GM03348 (cell line): ENCODE measurements at places on chromosomes 7 and 10.

DNA sequence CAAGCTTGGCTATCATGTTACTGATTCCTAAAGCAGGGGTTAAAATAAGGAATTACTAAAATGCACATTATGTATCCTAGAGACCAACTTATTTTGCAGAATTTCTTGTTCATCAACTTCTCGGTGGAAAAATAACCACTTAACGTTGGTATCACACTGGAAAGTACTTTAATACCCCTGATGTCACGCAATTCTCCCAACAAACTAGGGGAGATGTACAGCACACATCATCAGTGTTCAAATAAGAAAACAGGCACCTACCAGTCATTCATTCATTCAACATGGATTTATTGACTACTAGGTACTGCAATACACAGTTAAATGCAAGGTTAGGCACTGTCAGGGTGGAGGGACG is 648 bp downstream of the HUS1 start:
- no peak for DNase-seq

DNA sequence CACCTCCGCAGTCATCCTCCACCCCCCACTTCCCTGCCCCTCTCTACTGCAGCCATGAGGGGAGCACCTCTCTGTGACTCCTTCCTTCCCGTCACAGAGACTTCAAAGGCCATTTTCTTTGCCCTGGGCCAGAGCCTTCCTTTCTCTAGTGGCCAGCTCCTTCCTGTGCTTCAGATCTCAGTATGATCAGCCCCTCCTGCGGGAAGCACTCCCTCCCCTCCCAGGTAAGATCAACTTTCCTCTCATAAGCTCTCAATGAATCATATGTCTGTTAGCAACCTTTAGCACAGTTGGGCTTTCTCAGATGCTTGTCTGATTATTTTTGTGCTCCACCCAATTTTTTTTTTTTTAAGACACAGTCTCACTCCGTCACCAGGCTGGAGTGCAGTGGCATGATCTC is 241.0 kb upstream of the PRSS1 start:
- DNase-seq = no peak

GRCh38 chr7:31892099-31892829 is 177.9 kb downstream of the PDE1C start:
- no peak for DNase-seq

GRCh38 chr7:117630907-117631564 is 151.2 kb downstream of the CFTR start:
- no peak for DNase-seq

- no peak for DNase-seq
Observed at GRCh38 chr7:75559355-75559975, 67.3 kb downstream of the SPDYE5 start.

GRCh38 chr10:70528741-70529362 is 50.3 kb downstream of the PALD1 start:
- peak; percentile 60 for DNase-seq

DNA sequence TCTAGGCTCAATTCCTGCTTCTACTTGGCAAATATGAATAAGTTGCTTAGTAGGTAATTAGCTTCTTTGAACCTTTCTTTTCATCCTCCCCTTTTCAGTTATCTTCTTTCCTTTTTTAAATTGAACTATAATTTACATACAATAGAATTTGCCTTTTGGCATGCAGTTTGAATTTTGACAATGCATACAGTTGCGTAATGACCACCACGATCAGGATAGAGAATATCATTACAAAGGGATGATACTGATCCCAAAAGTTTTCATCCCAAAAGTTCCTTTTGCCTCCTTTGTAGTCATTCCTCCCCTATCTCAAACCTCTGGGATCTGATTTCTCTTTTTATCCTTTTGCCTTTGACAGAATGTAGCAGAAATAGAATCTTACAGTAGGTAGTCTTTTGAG is 164.4 kb downstream of the NOC3L start:
- DNase-seq = no peak

- no peak for DNase-seq
Observed at GRCh38 chr7:98879979-98880315, 1.6 kb downstream of the TRRAP start.

DNA sequence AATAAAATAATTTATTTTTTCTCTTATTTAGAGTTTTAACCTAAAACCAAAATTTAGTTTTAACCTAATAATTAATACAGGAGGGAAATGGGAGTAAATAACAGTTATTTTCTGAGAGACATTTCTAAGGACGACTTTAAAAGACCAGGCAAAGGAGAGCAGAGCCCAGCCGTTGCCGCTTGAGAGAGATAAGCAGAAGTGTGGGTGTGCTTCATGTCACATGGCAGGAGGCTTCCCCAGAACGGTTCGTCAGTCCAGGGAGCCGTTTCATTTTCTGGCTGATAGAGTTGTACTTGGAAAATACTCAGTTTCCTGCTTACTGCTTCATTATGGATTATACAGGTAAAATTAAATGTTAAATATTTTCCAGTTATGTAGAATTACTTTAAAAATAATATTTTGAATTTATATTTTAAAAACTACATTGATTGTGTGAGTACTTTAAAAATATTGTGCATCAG is 61.4 kb downstream of the ST7 start:
- peak; percentile 72 for DNase-seq

GRCh38 chr7:30815388-30815854 is 44.2 kb downstream of the MINDY4 start:
- peak; percentile 25 for DNase-seq

DNA sequence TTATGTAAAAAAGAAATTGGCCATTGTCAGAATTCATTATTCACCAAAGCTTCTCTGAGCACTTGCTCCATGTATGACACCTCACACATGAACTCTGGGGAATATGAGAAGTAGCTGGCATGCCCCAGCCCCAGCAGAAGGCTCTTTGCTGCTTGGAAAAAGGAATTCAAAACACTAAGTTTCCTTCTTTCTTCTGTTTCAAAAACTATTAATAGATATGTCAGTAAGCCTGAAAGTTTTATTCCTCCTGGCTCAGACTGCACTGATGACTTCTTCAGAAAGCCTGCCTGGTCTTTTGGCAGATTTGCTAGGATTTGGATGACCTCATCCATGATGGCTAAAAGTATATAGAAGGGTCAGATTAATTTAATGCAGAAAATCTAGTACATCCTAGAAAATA is 511.0 kb downstream of the GFRA1 start:
- DNase-seq = peak; percentile 37

DNA sequence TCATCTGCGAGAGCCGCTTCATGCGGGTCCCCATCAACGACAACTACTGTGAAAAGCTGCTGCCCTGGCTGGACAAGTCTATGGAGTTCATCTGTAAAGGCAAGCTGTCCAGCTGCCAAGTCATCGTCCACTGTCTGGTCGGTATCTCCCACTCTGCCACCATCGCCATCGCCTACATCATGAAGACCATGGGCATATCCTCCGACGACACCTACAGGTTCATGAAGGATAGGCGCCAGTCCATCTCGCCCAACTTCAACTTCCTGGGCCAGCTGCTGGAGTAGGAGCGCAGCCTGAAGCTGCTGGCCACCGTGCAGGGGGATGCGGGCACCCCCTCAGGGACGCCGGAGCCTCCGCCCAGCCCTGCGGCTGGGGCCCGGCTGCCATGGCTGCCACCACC is 11.7 kb upstream of the SEC24C start:
- no peak for DNase-seq

GRCh38 chr10:106571192-106571946 is 593.1 kb downstream of the SORCS1 start:
- peak; percentile 45 for DNase-seq
